ENCODE measurements at places on chromosomes 1 and 21.
A peak's percentile ranks its signal among the peaks of the same experiment; 100 is the strongest.

- DNase-seq: no peak
These were observed 42.8 kb upstream of the JAK1 start for GRCh38 chr1:65009176-65009575.

- DNase-seq: peak; percentile 51
These were observed 43.1 kb downstream of the OPTC start for GRCh38 chr1:203536980-203537455.

DNA sequence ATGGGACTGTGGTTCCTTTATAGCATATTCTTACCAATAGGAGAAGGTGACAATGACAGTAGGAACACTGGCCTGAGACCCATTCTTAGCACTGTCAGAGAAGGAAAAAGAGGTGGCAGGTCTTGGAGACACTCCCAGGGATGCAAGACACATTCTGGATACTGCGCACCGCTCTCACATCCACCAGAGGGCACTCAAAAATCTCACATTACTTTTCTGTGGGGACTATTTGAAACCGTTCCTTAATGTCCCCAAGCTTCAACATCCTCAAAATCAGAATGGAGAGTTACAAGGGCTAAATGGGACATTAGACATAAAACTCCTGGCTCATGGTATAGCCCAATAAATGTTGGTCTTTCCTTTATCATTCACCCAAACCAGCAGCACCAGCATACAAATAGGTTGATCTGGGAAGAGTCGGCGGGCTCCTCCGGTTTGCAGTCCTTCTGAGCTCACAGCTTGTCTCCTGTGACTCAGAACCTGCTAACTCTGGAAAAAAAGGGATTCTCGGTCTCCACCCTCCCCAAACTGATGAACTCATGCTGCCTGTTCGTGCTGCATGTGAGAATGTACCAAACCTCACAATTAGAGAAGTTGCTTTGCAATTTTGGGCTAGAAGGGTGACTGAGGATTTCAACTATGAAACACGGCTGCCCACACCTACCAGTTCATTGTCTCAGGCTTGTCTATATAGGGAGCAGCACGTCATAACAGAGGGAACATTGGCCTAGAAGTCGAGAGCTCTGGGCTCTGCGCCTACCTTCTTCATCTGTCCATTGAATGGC lies 40.2 kb downstream of the IL12RB2 start:
- DNase-seq: peak; percentile 20

GRCh38 chr1:26028490-26028980 lies 7.0 kb downstream of the EXTL1 start:
- DNase-seq: no peak

GRCh38 chr1:234722904-234723720 lies 113.1 kb upstream of the IRF2BP2 start:
- DNase-seq: no peak

DNA sequence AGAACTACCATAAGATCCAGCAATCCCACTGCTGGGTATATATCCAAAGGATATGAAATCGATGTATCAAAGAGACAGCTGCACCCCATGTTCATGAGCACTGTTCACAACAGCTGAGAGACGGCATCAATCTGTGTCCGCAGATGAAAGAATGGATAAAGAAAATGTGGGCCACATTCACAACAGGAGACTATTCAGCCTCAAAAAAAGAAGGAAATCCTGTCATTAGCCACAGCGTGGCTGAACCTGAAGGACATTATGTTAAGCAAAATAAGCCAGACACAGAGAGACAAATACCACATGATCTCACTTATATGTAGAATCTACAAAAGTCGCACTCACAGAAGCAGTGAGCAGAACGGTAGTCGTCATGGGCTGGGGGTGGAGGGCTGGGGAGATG lies 99.2 kb upstream of the IFFO2 start:
- no peak for DNase-seq

GRCh38 chr1:209397910-209398309 lies 185.6 kb upstream of the CAMK1G start:
- no peak for DNase-seq

- no peak for DNase-seq
These were observed 11.9 kb downstream of the PTPN22 start for GRCh38 chr1:113859478-113860175.

GRCh38 chr21:35609263-35609662 lies 451.1 kb downstream of the SETD4 start:
- no peak for DNase-seq

DNA sequence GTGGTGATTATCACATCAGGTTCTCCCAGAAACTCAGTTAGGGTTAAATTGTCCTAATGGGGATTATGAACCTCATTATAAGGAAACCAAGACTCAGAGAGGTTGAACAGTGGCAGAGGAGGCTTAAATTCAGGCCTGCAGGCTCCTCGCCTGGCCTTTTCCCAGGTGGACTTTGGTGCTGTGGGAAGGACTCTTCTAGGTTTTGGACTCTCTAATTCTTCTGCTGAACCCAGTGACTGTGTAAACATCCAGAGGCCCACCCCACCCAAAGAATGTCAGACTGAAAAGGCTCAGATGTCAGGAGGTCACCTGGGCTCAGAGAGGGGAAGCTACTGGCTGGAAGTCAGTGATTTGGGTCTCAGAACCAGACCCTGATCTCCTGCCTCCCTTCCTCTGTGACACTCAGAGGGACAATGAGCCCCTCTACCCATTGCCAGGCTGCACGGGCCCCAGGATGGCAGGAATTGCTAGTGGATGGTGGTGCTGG lies 2.5 kb downstream of the ZNF362 start:
- DNase-seq: peak; percentile 35

- DNase-seq: no peak
These were observed 173.3 kb upstream of the FOXD3 start for GRCh38 chr1:63148825-63149645.

Data from HuH-7.5 (cell line).